ENCODE measurements at places on chromosomes 5 and 9.

- DNase-seq, result no peak
Measured at GRCh38 chr9:112274600-112274999, 58.8 kb downstream of the PTBP3 start.

GRCh38 chr5:43973318-43973717 lies 370.3 kb downstream of the NNT start:
- DNase-seq, result no peak

- no peak for DNase-seq
Measured at GRCh38 chr9:994005-994404, 17.6 kb downstream of the DMRT3 start.

- peak; percentile 1 for DNase-seq
Measured at GRCh38 chr9:5971740-5972139, 43.7 kb downstream of the RANBP6 start.

Data from astrocyte of the cerebellum (primary cell).